ENCODE measurements at places on chromosomes 3 and 15.

GRCh38 chr15:67127965-67128364 lies 62.6 kb downstream of the SMAD3 start:
- DNase-seq: no peak

DNA sequence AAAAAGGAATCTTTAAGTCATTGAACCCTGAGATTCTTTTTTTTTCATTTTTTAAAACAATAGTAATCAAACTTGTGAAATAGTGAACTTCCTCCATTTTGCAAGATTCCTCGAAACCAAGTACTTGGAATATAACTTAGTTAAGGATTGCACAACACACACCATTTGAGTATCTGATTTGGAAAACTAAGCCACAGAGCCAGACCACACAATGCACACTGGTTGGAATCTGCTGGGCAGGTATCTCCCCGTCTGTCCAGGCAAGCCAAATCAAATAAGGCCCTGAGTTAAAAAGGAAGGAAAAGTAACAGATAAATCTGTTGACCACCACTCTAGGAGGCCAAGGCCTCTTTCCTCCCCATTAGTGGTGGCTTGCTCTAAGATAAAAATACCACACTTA lies 177.5 kb upstream of the ICE2 start:
- DNase-seq: no peak

DNA sequence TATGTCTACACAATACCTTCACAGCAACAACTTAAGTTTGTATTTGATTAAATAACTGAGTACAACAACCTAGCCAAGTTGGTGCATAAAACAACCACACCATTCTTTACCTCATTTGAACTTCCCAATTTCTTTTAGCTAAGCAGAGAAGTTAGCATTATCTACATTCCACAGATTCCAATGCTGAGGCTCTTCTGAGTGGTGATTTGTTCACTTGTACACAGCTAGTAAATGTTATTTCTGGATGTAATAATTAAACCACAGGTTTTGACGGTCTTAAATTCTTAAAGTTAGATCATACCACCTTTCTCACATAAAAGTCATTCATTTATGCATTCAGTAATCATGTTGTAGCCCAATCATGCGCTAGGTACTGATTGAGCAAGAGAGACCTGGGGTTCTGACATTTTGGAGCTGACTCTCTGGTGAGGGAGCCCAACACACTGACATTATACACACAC lies 102.5 kb downstream of the SST start:
- no peak for DNase-seq

- DNase-seq: peak; percentile 66
Measured at GRCh38 chr3:71542521-71543370, 40.8 kb downstream of the FOXP1 start.

DNA sequence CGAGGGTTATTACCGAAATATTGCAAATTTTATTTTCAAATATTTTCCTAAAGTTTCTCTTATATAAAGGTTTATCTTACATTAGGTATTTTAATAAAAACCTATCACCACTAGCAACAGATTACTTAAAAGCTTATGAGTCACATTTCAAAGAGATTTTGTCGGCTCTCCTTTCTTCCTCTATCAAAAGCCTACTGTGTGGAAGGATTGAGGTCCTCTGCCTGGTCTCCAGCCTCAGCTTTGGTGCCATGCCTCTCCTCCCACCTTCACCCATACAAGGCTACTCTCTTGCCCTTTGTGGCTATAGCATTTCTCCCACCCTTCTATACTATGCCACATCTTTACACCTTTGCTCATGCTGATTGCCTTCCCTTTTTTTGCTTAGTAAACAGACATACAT lies 199.3 kb downstream of the TNIK start:
- no peak for DNase-seq

GRCh38 chr3:16177962-16178627 lies 3.6 kb downstream of the GALNT15 start:
- DNase-seq: peak; percentile 88

All from ovary (tissue), 10 donors.